ENCODE measurements at places on chromosomes 16 and 17.

DNA sequence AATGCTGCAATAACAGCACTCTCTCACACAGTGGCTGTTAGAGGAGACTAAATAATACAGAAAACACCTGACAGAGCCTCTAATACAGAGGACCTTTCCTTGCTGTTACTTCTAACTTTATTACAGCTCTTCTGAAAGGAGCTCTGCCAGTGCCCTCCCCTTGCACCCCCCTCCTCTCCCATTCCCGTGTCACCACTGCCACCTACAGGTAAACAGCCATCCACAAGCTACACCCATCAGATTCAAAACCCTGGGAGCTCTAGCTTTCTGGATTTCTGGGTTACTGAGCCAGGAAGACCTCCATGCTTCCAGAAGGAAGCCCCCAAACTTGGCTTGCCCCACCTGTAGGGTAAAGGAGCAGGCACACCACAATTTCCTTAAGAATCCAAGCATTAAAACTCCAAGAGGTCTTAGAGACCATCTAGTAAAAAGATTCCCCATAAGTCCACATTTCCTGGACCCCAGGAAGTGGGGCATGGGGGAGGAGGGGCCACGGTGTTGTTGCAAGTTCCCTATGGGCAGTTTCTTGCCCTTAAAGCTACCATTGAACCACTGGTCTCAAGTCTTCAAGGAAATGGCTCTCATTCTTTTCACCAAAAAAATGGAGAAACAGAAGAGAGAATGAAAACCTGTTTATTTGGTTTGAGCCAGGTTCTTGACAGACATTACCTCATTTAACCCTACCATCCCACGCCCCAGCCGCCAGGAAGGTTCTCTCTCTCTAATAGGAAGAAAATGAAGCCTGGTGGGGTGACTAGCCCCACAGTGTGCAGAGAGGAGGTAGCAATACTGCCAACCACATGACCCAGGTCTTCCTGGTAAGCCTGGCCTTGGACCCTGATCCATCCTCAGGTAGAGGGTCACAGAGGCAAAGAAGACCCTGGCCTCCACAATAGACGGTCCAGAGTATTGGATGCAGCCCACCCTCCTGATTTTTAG, 52.8 kb downstream of the TOM1L2 start:
- DNase-seq = peak; percentile 62

- DNase-seq = no peak
Measured at GRCh38 chr16:19172098-19172780, 4.2 kb downstream of the SYT17 start.

DNA sequence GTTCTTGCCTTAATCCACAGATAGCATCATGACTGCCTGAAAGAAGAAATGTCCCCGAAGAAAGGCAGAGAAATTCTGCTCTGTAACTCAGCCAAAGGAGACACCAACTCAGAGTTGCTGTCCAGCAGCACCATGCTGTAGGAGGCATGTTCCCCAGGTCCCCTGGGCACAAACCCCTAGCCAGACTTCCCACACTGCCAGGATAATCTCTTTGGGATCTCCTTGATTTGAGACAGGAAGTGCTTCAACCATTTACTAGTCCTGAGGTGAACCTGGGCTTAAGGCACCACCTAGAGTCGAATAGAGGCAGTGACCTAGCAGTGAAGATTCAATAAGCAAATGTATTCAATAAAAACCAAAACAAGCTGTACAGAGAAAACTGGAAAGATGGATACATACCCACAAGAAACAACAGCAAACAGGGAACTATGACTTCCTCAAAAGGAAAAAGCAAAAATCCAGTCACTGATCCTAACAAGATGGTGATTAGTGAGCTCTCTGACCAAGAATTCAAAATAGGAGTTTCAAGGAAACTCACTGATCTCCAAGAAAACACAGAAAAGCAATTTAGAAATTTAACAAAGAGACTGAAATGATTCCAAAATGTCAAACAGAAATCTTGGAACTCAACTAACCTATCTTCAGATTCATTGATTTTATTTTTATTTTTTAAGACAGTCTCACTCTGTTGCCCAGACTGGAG, 5.7 kb downstream of the OR4D2 start:
- DNase-seq = peak; percentile 41

DNA sequence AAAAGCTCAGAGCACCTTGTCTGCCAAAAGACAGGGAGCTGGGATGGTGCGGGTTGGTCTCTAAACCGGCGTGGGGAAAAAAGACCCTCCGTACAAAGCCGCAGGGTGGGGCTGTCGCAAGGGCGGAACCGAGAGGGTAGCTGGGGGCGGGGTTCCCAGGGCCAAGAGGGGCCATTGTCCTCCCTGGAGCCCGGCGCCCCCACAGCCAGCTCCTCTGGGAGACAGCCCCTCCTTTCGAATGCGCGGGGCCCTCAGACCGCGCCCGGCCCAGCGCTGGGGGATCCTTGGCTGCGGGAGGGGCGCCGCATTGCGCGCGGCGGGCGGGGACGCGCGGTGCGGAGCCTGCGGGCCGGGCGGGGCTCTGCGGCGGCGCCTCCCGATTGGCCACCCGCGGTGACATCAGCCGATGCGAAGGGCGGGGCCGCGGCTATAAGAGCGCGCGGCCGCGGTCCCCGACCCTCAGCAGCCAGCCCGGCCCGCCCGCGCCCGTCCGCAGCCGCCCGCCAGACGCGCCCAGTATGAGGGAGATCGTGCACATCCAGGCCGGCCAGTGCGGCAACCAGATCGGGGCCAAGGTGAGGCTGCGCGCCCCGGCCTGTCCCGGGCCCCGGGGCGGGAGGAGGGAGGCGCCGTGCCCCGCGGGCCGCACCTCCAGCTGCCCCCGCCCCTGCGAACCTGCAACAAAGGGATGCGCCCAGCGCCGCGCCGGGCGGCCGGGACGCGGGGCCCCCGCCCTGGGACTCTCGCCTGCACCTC, at the start of gene TUBB3:
TUBB3 (plus strand) TSS at position 459 of the 756 bp plus-strand sequence; CDS start at position 519, 60 bp downstream.
- DNase-seq = peak; percentile 51

DNA sequence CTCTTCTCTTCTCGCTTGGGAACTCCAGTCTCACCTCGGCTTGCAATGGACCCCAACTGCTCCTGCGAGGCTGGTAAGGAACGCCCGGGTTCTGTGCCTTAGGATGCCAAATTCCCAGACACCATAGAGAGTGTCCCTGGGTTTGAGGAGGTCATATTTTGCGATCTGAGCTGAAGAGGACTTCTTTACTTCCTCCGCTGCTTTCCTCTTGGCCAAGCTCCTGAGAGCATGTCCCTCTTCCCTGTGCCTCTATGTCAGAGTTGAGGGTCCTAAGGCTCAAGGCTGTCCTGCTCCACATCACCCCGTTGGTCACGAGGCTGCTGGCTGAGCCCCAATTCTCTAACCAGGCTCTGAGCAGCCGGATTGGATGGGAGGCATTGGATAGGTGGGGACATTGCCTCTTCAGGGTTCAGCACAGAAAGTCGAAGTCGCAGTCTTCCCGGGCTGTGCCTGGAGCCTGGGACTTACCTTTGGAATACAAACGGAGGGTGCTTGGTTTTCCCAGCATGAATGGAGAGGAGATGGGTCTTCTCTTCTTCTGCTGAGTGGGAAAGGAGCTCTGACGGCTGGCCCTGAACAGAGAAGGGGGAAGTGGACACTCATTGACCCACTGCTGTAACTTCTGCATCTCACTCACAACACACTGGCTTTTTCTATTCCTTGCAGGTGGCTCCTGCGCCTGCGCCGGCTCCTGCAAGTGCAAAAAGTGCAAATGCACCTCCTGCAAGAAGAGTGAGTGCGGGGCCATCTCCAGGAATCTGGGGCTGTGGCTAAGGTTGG, 416 bp downstream of the MT1H start:
- no peak for DNase-seq

- no peak for DNase-seq
Measured at GRCh38 chr16:27364493-27365141, 37.4 kb upstream of the IL21R start.

- DNase-seq = no peak
Measured at GRCh38 chr17:50582741-50583140, 22.2 kb downstream of the CACNA1G start.

DNA sequence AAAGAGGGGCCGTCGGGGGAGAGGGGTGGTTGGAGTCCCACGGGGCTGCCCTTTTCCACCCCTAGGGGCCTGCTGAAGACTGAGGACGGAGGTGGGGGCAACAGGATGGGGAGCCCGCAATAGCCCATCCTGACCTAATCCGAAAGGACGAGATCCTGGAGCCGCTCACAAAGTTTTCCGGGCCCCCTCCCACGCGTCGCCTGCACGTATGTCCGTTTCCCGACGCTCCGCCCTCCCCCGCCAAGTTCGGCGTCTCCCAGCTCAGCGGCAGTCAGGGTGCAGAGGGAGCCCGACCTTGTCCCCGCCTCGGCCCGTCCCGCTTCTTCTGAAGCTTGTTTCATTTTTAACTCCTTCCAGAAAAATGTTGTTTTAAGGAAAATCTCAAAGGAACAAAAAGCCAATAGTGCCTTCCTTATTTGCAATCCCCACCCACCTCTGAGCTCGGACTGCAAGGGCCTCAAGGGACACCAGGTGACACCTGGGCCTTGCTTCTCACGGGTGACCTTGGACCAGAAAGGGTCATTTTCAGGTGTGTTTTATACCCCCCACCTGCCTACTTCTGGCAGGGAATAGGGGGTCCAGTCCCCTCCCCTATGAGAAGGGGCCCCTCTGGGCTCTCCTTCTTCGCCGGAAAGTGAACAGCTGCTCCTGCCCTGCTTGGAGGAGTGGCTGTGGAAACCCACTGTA, 3.4 kb upstream of the ZNF423 start:
- DNase-seq = no peak

GRCh38 chr16:58413359-58413758, 21.1 kb downstream of the GINS3 start:
- no peak for DNase-seq

DNA sequence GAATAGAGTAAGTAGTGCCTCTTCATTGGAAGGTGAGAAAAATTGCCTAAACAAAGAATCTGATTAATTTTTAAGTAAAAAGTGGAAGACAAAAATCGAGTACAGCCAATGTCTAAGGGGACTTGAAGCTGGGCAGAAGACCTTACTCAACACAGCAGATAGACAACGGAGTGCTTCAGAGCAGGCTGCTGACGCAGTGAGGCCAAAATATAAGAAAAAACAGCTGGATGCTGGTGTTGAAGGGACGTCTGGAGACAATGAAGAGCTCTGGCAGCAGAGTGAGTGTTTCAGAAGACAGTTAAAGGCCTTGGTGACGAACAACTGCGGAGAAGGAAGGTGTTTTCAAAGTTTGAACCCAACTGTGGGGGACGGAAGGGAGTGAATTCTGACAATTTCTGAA, 169.8 kb downstream of the MRTFB start:
- no peak for DNase-seq

- DNase-seq = no peak
Measured at GRCh38 chr17:13074026-13074425, 56.2 kb upstream of the ELAC2 start.

GRCh38 chr16:75288596-75289120, 37.2 kb upstream of the BCAR1 start:
- peak; percentile 59 for DNase-seq

GRCh38 chr17:67528751-67529436, 151.8 kb downstream of the PITPNC1 start:
- DNase-seq = no peak

GRCh38 chr17:17959520-17960361, 12.5 kb downstream of the TOM1L2 start:
- peak; percentile 16 for DNase-seq

GRCh38 chr17:57270801-57271245, 14.5 kb downstream of the MSI2 start:
- no peak for DNase-seq

DNA sequence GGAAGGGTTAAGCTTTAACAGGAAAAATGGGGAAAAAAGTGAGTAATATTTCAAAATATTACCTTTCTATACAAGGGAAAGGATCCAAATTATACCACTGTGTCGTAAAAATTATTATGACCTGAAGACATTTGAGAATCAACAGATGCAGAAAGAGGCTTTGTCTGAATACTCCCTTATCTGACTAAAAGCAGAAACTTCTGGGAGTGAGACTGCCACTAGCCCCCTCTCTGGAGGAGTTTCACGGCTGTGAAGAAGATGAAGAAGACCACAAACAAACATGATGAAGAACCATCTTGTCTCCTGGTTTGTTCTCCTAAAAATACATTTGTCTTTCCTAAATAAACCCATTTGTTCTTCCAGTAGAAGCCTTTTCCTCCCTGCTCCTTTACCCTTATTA, 29.4 kb downstream of the CNTROB start:
- no peak for DNase-seq

- DNase-seq = no peak
Measured at GRCh38 chr17:21078016-21078780, 35.4 kb upstream of the USP22 start.

- DNase-seq = peak; percentile 37
Measured at GRCh38 chr16:68752602-68753001, 15.5 kb downstream of the CDH1 start.

DNA sequence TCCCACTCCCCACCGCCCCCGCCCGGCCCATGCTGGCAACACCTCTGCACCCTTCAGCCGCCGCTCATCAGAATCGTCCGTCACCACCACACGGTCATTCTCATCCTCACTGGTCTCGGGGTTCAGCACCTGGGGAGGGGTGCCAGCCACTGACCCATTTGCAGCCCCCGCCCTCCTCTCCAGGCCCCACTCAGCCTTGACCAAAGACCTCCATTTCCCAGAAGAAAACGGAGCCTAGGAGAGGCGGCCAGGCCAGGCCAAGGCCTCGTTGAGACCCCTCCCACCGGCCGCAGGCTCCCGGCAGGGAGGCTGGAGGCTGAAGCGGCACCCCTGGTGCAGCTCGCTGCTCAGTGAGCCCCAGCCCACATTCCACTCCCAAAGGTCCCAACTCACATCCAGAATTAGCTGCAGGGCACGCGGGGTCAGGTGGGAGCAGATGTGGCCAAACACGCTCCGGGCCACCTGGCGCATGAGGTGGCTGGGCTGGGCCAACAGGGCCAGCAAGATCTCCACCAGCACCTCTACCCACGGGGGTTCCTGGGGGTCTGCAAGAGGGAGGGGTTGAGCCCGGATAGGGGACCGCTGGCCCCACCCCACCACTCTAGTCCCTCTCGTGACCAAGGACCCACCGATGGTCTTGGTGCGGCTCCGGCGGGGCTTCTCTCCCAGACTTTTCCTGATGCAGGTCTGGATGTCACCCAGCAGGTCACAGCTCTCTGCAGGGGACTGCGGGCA, 9.8 kb downstream of the MYBBP1A start:
- no peak for DNase-seq

GRCh38 chr17:19724501-19725420, 8.4 kb upstream of the SLC47A2 start:
- DNase-seq = peak; percentile 56

- no peak for DNase-seq
Measured at GRCh38 chr17:6097005-6097279, 26.8 kb downstream of the WSCD1 start.

GRCh38 chr16:87585442-87586200, 16.7 kb upstream of the JPH3 start:
- DNase-seq = no peak

DNA sequence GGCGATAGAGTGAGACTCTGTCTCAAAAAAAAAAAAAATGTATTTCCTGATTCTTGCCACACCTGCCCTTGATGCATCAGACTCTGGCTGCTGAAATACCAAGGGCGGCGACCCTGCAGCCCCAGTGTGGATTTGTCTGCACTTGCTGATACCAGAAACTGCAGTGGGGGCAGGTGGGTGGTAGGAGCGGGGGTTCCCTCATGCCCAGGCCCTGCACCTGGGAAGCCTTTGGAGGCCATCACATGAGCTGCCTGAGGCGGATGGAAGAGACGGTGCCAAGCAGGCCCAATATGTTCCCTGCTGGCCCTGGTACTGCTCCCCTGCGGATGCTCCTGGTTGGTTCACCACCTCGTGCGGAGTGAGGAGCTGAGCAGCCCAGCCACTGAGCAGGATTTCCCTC, 50.6 kb downstream of the MARF1 start:
- no peak for DNase-seq

- no peak for DNase-seq
Measured at GRCh38 chr17:32102646-32103186, 39.6 kb upstream of the RHOT1 start.

GRCh38 chr16:77556201-77556873, 121.5 kb upstream of the ADAMTS18 start:
- DNase-seq = no peak

Measured in activated naive CD4-positive, alpha-beta T cell treated with Interleukin-2 at 50 U/mL for 16 hours (primary cell).